ENCODE measurements at places on chromosomes 16 and 17.

DNA sequence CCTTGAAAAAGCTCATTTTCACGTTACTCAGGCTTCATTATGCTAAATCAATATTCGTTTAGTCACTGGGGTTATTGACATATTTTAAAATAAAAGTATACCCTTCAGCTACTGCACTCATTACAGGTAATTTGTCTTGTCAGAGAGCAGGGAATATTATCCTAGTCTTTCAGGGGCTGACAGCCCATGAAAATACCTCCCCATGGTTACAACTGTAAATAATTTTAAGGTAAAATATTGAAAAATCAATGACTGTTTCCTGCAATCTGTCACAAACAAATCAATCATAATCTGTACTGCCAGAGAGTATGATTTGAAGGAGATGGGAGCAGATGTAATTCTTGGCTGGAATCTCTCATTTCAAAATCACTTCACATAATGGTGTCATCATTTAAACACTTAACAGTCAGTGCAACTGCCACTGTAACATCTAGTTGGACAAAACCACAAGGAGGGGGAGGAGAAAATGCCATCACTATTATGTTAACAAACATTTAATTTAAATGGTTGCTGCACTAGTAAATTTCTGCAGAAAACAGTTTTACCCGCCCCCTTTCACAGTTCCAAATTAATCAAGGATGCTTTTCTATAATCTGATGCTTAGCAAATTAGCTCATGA is 9.3 kb upstream of the IRX5 start:
- no peak for DNase-seq

DNA sequence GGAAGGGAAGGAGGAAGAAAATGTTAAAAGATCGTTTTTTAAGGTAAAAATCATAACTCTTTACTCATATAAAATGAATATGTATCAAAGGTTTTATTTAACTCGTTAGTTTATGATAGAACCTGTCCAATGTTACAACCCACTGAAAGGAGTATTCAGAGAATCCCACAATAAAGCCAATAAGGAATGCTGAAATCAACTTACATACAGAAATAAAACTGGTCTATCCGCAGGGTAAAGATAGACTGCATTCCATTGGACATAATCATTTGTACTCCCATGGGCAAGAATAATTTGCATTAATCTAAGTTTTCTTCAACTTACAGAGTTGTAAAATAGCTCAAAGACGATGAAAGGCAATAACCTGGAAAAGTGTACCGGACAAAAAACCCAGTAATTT is 17.9 kb upstream of the BEAN1 start:
- no peak for DNase-seq

- no peak for DNase-seq
Measured at GRCh38 chr17:66354981-66355380, 52.6 kb downstream of the PRKCA start.

DNA sequence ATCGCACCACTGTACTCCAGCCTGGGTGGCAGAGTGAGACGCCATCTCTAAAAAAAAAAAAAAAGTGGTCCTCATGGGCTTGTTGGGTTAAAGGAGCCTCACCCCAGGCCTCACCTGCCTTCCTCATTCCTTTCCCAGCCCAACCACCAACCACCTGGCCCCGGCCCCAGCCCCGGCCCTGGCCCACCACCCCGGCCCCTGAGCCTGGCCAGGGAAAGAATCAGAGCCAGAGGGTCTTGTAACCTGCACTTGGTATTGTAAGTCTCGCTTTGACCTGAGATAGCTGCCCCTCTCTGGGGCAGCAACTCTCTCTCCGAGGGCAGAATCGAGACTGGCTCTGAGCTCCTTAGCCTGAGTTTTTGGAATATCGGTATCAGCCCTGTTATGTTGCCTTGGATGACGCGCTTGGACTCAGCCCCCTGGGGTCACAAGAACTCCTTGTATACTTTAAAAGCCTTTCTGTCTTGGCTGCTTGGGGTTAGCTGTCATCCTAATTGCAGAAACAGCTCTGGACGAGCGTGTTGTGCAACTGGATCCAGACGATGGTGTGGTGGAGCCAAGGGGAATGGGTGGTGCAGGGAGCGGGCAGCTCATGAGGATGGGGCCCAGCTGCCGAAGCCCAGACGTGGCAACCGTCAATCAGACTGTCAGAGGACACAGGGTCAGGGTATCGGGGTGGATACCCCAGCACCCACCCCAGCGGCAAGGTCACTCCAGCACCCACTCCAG is 14.6 kb downstream of the SMTNL2 start:
- DNase-seq = peak; percentile 64

GRCh38 chr16:78659668-78660217 is 560.3 kb downstream of the WWOX start:
- no peak for DNase-seq

DNA sequence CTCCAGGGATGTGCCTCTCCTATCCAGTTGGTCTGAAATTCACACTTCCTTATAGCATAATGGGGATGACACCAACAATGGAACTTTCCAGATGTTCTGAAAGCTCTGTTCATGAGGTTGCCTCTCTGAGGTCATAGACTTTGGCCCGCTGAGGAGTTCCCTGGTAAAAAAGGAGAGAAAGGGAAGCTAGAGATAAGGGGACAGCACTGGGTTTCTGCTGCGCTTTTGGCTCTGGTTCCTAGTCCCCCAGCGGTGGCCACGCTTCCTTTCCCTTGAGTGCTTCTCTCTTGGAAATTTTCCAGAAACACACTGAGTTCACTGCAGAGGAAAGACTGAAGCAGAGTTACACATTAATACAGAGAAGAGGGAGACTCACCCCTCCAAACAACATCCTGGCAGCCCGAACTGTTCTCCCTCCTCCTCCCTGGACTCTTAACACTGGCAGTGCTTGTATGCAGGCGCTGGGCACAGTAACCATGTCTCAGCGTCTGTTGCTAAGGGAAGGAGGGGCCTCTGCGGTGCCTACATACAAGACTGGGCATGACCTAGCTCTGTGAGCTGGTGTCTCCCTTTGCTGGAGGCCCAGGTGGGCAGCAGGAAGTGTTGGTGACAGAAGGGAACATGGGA is at the start of gene DNAH3:
Gene DNAH3, minus strand, starts transcription at position 472 of the 627 bp plus-strand sequence. CDS start 527 bp downstream, outside the sequence.
- DNase-seq = peak; percentile 9
